Renal cortical epithelial cell (primary cell): ENCODE measurements at places on chromosomes 1 and 21. TPM values are rescaled to one million over a fixed set of nuclear protein-coding genes. Genes with fewer than 3 reads are reported as not detected.

- DNase-seq: no peak
These were observed 27.1 kb downstream of the ACTA1 start for GRCh38 chr1:229406798-229407197.

Gene TRIM46
- total RNA-seq: 2.6 and 5.9 TPM in 2 replicates

GRCh38 chr1:199089393-199090122 is 450.7 kb downstream of the PTPRC start:
- no peak for DNase-seq

GRCh38 chr21:33406493-33406892 is 3.3 kb downstream of the IFNGR2 start:
- DNase-seq: no peak

- no peak for DNase-seq
These were observed 56.8 kb upstream of the LYST start for GRCh38 chr1:235923466-235924021.

DNA sequence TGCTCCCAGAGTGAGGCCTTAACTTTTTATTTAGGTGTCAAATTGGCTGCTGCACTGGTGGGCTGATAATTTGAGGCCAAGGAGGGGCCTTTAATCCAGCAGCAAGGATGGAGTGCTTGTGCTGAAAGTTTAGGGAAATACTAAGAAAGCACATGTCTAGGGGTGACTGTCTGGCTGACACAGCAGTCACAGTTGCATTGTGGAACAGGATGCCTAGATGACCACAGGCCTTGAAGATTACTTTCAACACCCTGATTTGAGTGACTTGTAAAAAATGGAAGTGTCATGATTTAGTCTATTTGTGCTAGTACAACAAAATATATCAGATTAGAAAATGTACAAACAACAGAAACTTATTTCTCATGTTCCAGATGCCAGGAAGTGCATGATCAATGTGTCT is 57.7 kb downstream of the ZNF697 start:
- DNase-seq: no peak

DNA sequence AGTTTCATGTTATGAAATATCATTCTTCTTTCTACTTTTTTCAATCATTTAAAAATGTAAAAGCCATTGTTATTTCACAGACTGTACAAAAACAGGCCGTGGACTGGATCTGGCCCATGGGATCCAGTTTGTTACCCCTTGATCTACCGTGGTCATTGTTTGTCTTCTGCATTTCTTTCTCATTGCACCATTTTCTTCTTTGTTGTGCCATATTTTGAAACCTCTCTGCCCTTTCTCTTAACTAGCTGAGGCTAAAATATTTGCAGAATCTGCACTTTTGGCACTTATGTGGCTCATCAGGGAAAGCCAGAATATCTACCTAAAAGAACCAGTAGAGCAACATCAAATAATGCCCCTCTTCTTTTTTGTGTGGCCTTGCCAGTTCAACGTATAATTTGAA is 50.5 kb downstream of the DNAJC6 start:
- no peak for DNase-seq

GRCh38 chr1:207342332-207342731 is 20.9 kb downstream of the CD55 start:
- no peak for DNase-seq

DNA sequence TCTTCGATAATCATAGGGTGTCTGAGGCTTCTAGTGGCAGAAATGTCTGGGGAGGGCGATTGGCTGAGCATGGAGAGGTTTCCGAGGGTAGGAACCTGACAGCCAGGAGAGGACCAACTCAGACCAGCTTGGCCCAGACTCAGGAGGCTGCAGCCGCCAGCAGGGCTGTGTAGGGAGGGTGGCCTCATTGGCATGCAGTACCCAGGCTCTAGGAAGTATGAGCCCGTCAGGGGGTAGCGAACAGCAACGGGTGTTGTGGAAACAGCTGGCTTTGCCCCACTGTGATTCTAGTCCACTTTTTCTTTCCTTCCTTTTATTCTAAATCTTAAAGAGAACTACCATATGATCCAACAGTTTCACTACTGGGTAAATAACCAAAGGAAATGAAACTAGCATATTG is 103.3 kb downstream of the DIRAS3 start:
- no peak for DNase-seq
